PC-9 (cell line): ENCODE measurements at places on chromosomes 5 and 9. TPM values are rescaled to one million over a fixed set of nuclear protein-coding genes. Genes with fewer than 3 reads are reported as not detected.

SPINK13 gene
- not detected in 2 replicates for total RNA-seq

DNA sequence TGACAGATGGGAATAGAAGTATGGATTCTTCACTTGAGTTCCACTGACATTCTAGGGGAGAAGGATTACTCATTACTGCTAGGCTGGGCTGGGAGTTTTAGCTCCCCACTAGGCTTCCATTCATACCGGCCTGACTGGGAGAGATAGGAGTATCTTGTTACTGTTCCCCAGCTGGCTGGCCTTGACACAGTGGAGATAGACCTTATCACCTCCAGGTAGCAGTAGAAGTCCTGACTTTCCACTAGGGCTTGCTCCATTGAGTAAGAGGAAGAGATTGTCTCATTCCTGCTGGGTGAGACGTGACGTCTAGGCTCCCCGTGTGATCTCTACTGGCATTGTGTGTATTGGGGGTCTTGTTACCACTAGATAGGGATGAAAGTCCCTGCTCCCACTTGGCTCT is 156.4 kb downstream of the CACNA1B start:
- H3K4me3 ChIP-seq: no peak overlapping the region
- H3K36me3 ChIP-seq: no peaks in the 10 kb centered on the region
- H3K27ac ChIP-seq: no peak overlapping the region
- no peak for DNase-seq
- peaks cover 84% of the 10 kb centered on the region for H3K27me3 ChIP-seq

NUTM2G gene
- not detected in 2 replicates for total RNA-seq

GRCh38 chr9:19485193-19485592 is 76.4 kb downstream of the ACER2 start:
- peaks cover 26% of the 10 kb centered on the region for H3K27me3 ChIP-seq
- no peak overlapping the region for H3K4me3 ChIP-seq
- H3K27ac ChIP-seq: no peak overlapping the region
- no peaks in the 10 kb centered on the region for H3K4me1 ChIP-seq
- DNase-seq: no peak
- no peaks in the 10 kb centered on the region for H3K36me3 ChIP-seq

- no peak overlapping the region for H3K27ac ChIP-seq
- no peaks in the 10 kb centered on the region for H3K4me1 ChIP-seq
- H3K4me3 ChIP-seq: no peak overlapping the region
- no peaks in the 10 kb centered on the region for H3K36me3 ChIP-seq
- no peak for DNase-seq
Measured at GRCh38 chr9:35322075-35322885, 160.5 kb downstream of the UNC13B start.

GFRA3 gene
- total RNA-seq: 0.68 TPM in 1 of 2 replicates, not detected in the other

DNA sequence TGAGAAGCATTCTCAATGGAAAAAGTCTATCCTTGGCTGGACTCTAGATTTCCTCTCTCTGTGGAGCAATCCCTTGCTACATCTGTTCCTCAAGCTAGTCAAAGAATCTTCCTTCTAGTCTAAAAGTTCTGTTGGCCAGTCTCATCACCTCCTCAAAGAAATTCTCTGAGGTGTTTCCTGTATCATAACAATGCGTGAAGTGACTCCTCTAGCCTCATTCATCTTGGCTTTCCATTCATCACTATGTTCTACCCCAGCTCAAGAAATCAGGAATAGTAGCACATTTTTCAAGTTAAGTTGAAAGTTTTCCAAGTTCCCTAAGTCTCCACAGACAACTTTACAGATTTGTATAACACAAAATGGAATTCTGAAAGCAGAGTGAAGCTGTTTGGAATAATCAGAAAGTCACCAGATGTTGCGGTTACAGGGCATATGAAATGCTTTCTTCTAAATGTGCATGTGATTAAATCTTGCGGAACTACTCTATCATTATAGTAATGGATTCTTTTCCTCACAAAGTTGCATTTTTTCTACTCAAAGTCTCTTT is 176.6 kb upstream of the FREM1 start:
- H3K4me1 ChIP-seq: no peaks in the 10 kb centered on the region
- H3K27me3 ChIP-seq: no peaks in the 10 kb centered on the region
- no peaks in the 10 kb centered on the region for H3K36me3 ChIP-seq
- H3K4me3 ChIP-seq: no peak overlapping the region
- no peak for DNase-seq

DNA sequence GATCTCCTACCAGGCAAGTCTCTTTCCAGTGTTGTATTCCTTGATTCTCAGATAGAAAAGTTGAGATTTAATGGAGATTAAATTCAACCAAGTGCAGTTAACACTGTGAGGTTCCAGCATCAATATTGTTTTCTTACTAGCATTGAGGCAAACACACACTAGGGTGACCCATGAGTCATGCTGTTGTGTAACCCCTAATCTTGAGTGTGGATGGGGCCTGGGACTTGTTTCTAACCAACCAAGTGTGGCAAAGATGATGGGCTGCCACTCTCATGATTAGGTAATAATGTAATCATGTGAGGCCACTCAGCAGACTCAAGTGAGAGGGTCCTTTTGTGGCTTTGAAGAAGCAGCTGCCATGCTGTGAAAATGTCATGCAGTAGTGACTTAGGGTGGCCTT is 394.2 kb downstream of the IRX2 start:
- no peak for DNase-seq
- no peak overlapping the region for H3K27ac ChIP-seq

SPATA31D4 gene
- total RNA-seq: not detected in 2 replicates

DNA sequence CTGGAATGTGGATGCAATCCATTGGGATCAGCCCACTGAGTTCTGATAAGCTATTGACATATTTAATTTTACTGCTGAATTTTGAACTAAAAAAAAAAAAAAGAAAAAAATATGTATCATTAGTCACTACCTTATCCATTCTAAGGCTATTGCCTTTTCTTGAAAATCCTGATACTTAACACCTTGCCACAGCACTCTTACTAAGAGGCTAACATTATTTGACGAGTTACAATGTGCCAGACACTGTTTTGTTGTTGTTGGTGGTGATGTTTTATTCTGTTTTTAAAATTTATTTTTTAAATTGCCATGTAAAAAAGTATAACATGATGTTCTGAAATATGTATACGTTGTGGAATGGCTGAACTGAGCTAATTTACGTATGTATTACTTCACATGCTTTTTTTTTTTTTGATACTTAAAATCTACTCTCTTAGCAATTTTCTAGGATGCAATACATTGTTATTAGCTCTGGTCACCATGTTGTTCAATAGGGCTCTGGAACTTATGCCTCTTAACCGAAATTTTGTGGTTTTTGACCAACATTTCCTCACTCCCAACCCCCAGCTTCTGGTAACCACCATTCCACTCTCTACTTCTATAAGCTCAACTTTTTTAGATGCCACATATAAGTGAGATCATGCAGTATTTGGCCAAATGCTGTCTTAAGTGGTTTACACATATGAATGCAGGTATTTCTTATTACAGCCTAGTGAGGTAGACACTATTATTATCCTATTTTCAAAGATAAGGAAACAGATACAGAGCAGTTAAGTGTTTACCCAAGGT is 134.8 kb upstream of the PCA3 start:
- no peaks in the 10 kb centered on the region for H3K27me3 ChIP-seq
- no peaks in the 10 kb centered on the region for H3K36me3 ChIP-seq
- H3K4me1 ChIP-seq: peaks cover 8% of the 10 kb centered on the region
- no peak overlapping the region for H3K27ac ChIP-seq

TEX48 gene
- not detected in 2 replicates for total RNA-seq

DNA sequence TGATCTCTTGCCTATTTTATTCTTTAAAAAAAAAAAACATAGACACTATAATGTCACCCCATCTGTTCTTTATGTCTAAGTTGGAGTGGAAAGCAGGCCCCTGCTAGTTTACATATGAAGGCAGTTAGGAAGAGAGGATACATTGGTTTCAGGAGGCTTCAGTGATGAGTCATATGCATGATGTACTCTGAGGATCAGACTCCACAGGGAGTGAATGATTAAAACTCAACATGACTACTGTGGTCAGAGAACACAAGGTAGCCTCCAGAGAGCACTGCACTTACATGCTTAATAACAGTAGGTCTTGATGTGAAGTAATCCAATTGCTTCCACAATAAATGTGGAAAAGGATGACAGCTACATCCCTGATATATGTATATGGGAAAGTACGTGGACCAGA is 22.7 kb upstream of the FSTL4 start:
- no peak for DNase-seq
- no peak overlapping the region for H3K27ac ChIP-seq
- H3K4me1 ChIP-seq: no peaks in the 10 kb centered on the region

DNA sequence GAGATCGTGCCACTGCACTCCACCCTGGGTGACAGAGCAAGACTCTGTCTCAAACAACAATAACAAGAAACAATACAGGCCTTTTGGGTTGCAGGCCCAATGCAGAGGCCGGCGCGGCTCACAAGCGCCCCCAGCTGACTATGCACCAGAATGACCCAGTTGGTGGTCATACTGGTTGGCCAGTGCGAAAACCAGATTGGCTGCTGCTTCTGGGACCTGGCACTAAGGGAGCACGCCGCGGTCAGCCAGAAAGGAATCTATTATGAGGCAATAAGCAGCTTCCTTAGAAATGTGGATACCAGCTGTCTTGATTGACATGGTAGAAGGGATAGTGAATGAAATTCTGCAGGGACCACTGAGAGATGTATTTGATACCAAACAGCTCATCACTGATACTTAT is 35.0 kb downstream of the RANBP17 start:
- H3K4me1 ChIP-seq: no peaks in the 10 kb centered on the region
- H3K27ac ChIP-seq: no peak overlapping the region
- no peaks in the 10 kb centered on the region for H3K36me3 ChIP-seq
- no peak for DNase-seq
- H3K4me3 ChIP-seq: no peak overlapping the region

PCDHA5 gene
- total RNA-seq: not detected in 2 replicates

GRCh38 chr5:139690064-139690802 is 42.1 kb downstream of the CXXC5 start:
- no peaks in the 10 kb centered on the region for H3K27me3 ChIP-seq
- H3K36me3 ChIP-seq: no peaks in the 10 kb centered on the region
- no peaks in the 10 kb centered on the region for H3K4me1 ChIP-seq
- no peak overlapping the region for H3K4me3 ChIP-seq
- DNase-seq: peak; percentile 57

DNA sequence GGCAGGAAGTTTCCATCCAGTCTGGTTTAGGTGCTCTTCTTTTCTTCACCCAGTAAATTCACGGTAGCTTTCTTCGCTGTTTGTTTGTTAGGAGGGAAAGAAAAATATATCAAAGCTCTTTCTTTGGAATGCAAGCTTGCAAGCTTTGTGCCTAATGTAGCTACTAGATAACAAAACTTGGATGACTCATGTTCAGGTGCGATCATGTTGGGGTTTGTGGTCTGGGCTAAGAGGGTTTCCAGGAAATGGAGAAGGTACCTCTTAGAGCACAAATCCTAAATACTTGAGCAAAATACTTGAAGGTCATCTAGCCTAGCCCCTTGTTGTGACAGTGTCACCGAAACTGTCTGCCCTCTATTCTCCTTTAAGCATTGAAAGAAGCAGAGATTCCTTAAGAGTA is 17.7 kb downstream of the SRP19 start:
- no peak overlapping the region; the same call in 1 of the 2 replicates for H3K4me3 ChIP-seq
- 0 out of 2 replicates have a peak, but pooled peaks cover 8% of the 10 kb centered on the region for H3K36me3 ChIP-seq
- peak overlapping the region; percentile 48 for H3K27ac ChIP-seq
- peaks cover 26% of the 10 kb centered on the region for H3K4me1 ChIP-seq
- H3K27me3 ChIP-seq: no peaks in the 10 kb centered on the region
- DNase-seq: peak; percentile 90

C5 gene
- total RNA-seq: 11.5 and 13.0 TPM in 2 replicates

GRCh38 chr5:112183103-112183711 is 235.9 kb downstream of the EPB41L4A start:
- no peak overlapping the region for H3K4me3 ChIP-seq
- no peaks in the 10 kb centered on the region for H3K27me3 ChIP-seq
- H3K27ac ChIP-seq: no peak overlapping the region
- DNase-seq: peak; percentile 52
- H3K4me1 ChIP-seq: 0 out of 2 replicates have a peak, but pooled peaks cover 14% of the 10 kb centered on the region
- no peaks in the 10 kb centered on the region for H3K36me3 ChIP-seq

DNA sequence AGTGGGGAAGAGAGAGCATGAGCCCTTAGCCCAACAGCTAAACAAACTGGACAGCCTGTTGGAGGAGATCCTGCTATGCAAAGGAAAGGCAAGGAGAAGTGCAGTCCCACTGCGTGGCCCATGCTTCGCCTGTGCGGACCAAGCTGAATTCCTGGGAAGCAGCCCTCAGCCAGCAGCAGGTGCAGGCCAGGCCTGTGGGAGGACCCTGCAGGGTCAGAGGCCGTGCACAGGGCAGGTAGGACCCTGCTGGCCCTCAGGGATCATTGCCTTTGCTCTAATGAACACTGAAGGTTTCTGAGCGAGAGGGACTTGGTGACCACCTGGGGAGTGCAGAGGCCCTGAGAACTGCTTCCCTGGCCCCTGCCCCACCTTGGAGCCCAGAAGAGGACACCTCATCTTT is 6.0 kb upstream of the SLC6A19 start:
- H3K36me3 ChIP-seq: no peaks in the 10 kb centered on the region
- no peak for DNase-seq

- H3K27ac ChIP-seq: no peak overlapping the region
- no peaks in the 10 kb centered on the region for H3K4me1 ChIP-seq
- no peak overlapping the region for H3K4me3 ChIP-seq
- no peaks in the 10 kb centered on the region for H3K36me3 ChIP-seq
- no peak for DNase-seq
Measured at GRCh38 chr5:147759441-147759840, 23.1 kb downstream of the JAKMIP2 start.

TMEM141 gene
- 83.6 and 124 TPM in 2 replicates for total RNA-seq

- H3K36me3 ChIP-seq: no peaks in the 10 kb centered on the region
- H3K4me3 ChIP-seq: no peak overlapping the region
- H3K4me1 ChIP-seq: 0 out of 2 replicates have a peak, but pooled peaks cover 5% of the 10 kb centered on the region
- no peak for DNase-seq
- H3K27ac ChIP-seq: no peak overlapping the region
Measured at GRCh38 chr5:173279166-173279565, 44.2 kb upstream of the NKX2-5 start.

TRAF1 gene
- total RNA-seq: 2.7 and 2.9 TPM in 2 replicates

SHISAL2B gene
- total RNA-seq: not detected in 2 replicates

EIF4E1B gene
- not detected in 2 replicates for total RNA-seq

LEAP2 gene
- total RNA-seq: 4.4 and 4.5 TPM in 2 replicates

ADAMTS16 gene
- 26.4 and 27.2 TPM in 2 replicates for total RNA-seq
